Esophagus muscularis mucosa (tissue), 4 donors: ENCODE measurements at places on chromosomes 12 and 14. TPM values are rescaled to one million over a fixed set of nuclear protein-coding genes. Genes with fewer than 3 reads are reported as not detected.

Gene AKAP3
- total RNA-seq = 0.63 TPM

DNA sequence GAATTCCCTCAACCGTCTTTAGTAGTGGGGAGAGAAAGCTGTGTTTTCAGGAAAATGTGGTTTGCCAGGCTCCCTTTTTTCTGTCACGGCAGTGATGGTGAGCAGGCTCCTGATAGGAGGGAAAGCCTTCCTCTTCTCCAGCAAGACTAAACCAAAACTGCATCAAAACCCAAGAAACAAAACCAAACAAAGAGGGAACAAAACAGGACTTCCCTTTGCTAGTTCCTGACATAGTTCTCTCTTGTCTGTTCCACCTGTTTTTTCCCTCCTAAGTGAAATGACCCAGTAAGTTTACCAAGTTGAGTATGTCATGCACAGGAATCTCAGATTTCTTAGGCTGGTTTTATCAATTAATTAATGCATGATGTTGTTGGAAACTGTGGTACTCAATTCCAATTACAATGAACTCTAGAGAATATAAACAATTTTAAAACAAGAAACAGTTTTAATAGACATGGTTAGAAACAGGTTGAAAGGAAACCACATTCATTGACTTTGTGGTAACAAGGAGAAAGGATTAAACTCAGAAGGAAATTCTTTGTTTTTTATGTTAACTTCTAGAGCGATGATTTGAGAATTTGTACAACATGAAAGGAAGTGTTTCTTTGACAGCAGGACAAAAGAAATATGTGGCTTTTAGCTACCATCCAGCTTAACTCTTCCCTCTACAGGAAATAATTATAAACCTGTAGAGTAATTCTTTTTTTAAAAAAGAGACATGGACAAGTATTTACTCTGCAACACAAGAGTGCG is 23.0 kb upstream of the CSRP2 start:
- no peak for DNase-seq
- peaks cover 3% of the 10 kb centered on the region for H3K4me1 ChIP-seq
- no peaks in the 10 kb centered on the region for H3K27me3 ChIP-seq

Gene PKP2
- total RNA-seq = 1.5 TPM

Gene FGF6
- not detected for total RNA-seq

GRCh38 chr12:6038160-6038559 is 86.3 kb downstream of the VWF start:
- no peaks in the 10 kb centered on the region for H3K36me3 ChIP-seq
- H3K4me1 ChIP-seq = peaks cover 4% of the 10 kb centered on the region
- no peak overlapping the region for H3K27ac ChIP-seq
- H3K4me3 ChIP-seq = no peak overlapping the region
- DNase-seq = no peak
